ENCODE measurements at places on chromosomes 7 and 10. TPM values are rescaled to one million over a fixed set of nuclear protein-coding genes. Genes with fewer than 3 reads are reported as not detected.

DNA sequence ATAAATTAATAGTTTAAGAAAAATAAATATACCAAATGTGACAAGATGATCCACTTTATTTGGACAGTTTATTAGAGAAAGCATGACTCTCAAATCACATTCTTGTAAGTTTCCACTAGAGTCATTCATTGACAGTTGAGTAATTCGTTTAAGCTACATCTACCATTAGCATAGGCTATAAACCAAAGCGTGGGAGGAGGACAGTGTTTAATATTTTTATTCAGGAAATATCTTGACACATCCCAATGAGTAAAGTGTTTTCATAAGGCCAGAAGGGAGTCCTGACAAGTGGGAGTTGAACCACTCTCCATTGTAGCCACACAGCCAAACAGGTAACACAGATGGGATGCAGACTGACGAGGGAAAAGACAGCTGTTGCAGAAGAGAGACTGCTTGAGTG lies 386.5 kb upstream of the SEMA3D start:
- DNase-seq = no peak

DNA sequence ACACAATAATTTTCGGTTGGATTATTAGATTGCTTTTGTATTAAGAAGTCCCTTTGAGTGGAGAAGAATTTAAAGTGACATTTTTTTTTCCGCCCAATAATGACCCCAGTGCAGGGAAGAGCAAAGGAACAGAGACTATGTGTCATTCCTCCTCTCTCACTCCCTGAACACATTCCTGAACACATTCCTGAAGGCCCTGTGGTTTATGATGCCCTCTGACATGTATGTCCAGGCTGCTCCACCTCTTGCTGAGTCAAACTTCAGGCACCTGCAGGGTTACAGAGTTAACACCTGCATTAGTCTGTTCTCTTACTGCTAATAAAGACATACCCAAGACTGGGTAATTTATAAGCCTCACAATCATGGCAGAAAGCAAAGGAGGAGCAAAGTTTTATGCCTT lies 704.0 kb upstream of the LRRN3 start:
- DNase-seq = no peak

DNA sequence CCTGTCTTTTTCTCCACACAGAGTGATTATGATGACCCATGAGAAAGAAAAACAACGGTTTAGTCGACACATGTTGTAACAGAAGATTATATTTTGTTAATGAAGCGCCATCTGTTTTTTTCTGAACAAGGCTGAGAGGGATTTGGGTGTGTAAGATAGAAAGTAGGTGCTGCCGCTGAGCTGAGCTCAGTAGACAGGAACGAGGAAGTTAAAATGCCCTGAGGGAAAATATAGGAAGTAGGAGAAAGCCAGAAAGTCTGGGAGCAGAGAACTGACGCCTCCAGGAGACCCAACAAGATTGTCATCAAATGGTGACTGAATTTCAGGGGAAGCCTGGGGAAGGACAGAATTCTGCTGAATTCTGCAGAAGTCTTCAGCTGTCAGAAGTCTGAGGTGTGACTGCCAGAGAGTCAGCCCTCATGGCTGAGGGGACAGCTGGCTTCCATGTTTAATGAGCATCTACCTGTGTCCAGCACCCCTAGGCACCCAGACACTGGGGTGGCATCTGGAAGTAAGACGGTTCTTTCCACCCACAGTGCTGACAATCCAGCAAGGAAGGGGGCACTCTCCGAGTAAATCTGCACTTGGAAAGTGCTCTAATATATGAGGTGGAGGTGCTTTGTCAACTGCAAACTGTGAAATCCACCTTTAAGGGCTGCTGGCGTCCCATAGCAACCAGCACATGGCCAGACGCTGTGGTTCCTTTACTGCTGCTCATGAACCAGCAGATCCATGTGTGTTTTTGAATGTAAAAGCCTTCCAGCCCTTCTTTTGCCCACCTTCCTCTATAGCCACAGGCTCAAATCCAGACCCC lies 12.5 kb upstream of the TSPAN15 start:
- DNase-seq = no peak

DNA sequence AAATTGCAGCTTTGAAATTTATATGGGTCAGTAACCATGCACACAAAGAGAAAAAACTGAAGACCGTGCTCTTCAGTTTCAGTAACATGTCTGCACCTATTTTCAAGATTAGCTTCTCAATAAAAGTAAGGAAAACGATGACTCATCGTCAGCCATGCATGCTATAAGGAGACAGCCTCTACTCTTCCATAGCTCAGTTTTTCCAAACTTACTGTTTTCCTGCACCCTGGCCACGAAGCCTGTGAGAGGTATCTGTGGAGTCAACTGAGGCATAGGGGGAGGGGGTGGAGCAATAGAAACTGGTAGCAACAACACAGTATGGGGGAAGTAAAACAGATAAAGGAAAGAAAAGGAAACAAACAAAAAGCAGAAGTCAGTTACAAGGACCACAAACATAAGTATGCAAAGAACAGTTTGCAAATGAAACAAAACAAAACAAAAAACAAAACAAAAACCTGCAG lies 58.0 kb downstream of the PDSS1 start:
- DNase-seq = no peak

GRCh38 chr7:129903935-129904334 lies 48.8 kb downstream of the UBE2H start:
- DNase-seq = no peak

DNA sequence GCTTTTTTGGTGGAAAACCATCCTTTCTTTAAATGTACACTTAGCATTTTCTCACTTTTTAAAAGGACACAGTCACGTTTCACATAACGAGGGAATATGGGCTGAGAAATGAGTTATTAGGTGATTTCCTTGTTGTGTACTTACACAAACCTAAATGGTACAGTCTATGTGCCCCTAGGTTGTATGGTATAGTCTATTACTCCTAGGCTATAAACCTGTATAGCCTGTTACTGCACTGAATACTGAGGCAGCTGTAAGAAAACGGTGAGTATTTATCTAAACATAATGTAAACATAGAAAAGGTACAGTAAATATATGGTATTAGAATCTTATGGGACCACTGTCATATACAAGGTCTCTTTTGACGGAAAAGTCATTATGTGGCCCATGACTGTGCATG lies 913.5 kb upstream of the GHITM start:
- DNase-seq = no peak

DNA sequence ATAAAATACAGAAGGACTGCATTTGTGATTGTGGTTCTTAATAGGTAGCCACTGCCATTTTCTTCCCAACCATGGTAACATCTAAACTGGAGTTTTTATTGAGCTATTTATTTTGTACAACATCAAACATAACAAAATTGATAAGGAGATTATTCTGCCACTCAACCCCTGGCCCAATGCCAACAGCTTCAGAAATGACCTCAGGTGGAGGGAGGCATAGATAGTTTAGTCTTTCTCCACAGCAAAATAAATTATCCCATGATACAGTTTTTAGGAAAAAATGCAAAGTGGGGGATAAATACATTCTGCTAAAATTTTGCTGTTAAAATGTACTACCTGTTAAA lies 57.6 kb downstream of the LRRTM3 start:
- DNase-seq = no peak

DNA sequence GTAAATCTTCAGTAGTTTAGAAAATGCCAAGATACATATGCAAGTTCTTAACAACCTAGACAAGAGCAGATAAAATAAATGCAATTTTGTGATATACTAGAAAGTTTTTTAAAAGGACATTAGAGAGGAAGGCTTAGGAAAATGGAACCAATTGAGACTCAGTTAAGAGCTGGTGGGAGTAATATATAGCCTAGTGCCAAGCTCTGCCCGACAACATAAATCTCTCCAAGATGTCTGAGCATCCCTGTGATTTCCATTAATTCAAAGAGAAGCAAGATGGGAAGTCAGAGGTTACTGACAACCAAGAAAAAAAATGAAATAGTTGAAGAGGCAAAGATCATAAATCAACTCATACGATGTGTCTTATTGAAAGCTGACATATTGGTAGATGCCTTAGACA lies 74.5 kb downstream of the DGKB start:
- no peak for DNase-seq

The FFAR4 gene
- total RNA-seq = 0.07 TPM

GRCh38 chr7:18508443-18509427 lies 13.2 kb downstream of the HDAC9 start:
- DNase-seq = no peak

- DNase-seq = no peak
These were observed 262.8 kb upstream of the SHH start for GRCh38 chr7:156074982-156075615.

DNA sequence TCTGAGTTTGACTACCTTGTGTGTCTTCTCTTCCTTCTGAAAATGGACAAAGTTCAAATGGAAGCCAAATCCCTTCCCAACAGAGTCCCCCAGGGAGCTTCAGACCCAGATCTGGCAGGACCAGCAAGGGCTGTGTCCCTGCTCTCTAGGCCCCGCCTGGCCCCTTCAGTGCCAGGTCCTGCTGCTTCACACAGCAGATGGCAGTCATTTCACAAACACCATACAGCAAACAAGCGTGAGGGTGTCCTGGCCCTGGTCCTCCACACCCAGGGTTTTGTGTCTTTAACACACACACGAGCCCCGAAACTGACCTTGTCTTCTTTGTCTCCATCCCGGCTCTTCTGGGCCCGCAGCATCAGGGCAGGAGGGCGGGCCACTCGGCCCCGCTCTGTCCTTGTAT lies 145.0 kb downstream of the TCERG1L start:
- DNase-seq = no peak

GRCh38 chr10:15419279-15419874 lies 48.3 kb upstream of the FAM171A1 start:
- DNase-seq = no peak

The PDGFA gene
- total RNA-seq = 32.7 TPM

The NEURL1 gene
- not detected for total RNA-seq

DNA sequence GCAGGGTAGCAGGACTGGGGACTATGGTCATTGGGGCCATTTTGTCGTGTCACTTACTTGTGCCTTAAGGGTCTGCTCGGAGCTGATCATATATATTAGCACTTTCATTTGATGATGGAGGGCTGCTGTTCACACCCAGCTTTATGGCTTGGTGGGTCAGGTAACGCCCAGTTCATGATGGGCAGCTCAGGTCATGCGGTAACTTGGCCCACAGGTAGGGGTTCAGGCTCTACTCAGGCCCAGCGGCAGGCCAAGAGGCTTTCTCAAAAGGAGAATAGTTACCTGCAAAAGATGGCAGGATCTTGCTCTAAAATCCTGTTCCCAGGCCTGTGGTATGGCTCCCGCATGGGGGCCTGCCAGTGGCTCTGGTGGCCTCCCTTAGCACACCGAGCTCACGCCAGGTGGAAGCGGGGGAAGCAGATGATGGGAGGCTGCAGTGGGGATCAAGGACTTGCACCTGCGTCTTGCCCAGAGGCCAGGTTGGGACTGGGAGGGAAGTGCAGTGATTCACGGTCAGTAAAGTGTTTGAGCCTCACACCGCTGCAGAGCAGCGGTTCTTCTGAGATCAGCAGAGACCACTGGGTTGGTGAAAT lies 109.5 kb downstream of the ADCY1 start:
- DNase-seq = no peak

GRCh38 chr10:112314822-112315474 lies 31.7 kb downstream of the TECTB start:
- peak; percentile 84 for DNase-seq

GRCh38 chr7:17583786-17584185 lies 285.3 kb downstream of the AHR start:
- no peak for DNase-seq

DNA sequence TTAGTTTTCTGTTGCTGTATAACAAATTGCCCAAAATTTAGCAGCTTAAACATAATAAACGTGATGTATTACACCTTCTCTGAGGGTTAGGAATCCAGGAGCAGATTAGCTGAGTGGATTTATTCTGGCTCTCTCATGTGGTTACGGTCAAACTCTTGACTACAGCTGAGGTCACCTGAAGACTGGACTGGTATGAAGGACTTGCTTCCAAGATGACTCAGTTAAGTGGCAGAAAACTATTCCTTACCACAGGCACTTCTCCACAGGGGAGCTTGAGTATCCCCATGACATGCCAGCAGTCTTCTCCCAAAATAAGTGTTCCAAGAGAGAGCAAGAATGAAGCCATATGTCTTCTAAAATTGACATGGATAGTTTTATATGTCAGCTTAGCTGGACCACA lies 957.2 kb upstream of the GHITM start:
- no peak for DNase-seq

DNA sequence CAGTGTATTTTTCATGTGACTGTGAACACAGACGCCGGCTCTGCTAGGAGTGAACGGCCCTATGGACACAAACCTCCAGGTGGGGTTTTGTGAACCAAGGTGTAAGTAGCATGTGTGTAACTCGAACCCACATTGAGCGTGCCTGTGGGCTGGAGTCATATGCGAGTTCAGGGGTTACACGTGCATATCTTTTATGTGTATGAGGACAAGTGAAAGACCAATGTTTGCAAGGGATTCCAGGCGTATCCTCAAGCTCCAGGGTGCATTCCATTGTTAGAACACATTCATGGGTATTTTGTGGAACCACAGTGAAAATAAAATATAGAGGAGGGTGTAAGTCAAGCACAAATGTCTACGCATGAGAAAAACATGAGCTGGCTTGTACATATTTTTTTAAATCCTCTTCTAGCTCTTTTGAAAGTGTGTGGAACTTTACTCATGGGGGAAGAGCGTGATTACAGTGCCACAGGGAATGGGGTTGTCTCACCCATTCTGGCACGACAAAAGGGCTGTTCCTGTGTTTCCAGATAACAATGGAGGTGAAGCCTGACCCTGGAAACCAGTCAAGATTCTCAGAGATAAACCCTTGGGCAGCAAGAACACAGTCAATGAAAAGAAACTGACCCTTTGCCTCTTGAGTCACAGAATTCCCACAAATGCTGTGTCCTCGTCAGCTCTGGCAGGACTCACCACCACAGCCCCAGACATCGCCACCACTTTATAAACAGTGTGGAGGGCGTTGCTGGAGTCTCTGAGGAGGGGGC lies 37.0 kb upstream of the GOT1 start:
- DNase-seq = no peak

The LEP gene
- 0.42 TPM for total RNA-seq

DNA sequence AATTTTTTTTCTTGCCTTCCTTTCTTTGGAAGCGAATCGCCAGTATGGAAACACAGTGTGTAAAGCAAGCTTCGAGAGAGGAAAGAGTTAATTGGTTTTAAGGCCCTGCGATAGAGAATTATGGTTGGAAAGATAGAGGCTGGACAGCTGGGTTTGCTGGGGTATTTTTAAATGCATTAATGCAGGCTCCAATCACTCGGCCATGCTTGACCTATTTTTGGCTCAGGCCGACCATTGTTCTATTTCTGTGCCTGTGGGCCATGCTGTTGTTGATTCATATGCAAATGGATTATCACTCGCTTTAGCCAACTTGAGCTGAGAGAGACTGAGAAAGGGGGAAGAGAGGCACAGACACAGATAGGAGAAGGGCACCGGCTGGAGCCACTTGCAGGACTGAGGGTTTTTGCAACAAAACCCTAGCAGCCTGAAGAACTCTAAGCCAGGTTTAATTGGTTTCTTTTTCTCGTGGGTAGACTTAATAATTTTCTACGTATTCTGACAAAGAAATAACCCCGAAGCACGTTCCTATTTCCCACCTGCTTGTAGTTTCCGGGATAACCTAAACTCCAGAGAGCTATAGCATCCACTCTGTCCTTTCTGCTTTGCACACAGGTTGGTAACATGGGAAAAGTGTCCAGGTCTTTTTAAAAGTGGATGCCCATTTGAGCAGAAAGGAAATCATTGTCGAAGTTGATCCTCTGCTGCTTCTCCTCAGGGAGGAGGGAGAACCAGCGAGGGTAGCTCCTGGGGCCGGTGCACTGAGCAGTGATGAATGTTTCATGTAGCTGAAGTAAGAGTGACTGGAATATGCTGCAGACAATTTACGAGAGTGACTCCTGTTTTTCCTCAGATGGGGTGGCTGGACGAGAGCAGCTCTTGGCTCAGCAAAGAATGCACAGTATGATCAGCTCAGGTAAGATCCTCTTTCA lies at the start of gene HDAC9:
TSS of gene HDAC9 (plus strand) at position 338 of the 929 bp plus-strand sequence. CDS start at position 892, 554 bp downstream.
- peak; percentile 34 for DNase-seq

The MLXIPL gene
- 9.6 TPM for total RNA-seq
